ENCODE measurements at places on chromosomes 2 and 18. TPM values are rescaled to one million over a fixed set of nuclear protein-coding genes. Genes with fewer than 3 reads are reported as not detected.

DNA sequence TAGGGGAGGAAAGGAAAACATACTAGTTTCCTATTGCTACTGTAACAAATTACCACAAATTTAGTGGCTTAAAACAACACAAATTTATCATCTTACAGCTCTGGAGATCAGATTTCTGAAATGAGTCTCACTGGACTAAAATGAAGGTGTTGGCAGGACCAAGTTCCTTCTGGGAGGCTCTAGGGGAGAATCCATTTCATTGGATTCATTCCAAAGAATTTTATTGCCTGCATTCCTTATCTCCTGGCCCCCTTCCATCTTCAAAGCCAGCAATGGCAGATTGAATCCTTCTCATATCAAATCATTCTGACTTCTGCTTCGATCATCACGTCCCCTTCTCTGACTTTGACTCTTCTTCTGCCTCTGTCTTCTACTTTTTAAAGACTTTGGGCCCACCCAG, 250.9 kb downstream of the IRS1 start:
- DNase-seq: no peak

DNA sequence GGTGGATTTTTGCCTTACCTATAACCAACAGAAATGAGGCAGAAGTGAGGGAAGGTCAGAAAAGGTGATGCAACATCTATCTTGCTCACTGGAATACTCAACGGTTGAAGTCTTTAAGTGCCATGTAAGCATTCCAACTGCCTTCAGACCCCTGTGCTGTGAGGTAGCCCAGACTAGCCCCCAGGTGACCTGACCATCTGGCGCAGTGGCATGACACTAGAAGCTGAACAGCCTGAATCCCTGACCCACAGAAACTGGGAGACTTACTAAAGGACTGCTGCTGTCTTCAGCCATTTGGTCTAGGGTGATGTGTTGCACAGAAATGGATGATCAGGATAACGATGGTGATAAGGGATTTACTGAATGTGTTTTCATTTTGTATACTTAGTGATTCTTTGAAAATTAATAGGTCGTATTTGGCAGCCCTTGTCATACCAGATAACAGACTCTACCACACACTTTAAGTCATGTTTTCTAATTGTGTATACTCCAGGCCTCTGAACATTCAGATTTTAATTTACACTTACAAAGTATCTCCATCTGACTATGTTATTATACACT, 161.5 kb downstream of the STK39 start:
- DNase-seq: no peak

GRCh38 chr2:130836501-130837174, at the start of gene ARHGEF4:
Gene ARHGEF4, plus strand, starts transcription at chr2:130836914. Its CDS starts 40 bp downstream, at chr2:130836954.
- DNase-seq: no peak

- no peak for DNase-seq
Observed at GRCh38 chr2:237866101-237866621, 6.7 kb downstream of the RAMP1 start.

GRCh38 chr2:138654146-138654545, 126.0 kb downstream of the NXPH2 start:
- no peak for DNase-seq

TUBA4B gene
- total RNA-seq: not detected

MALT1 gene
- total RNA-seq: 19.8 TPM

TEX44 gene
- not detected for total RNA-seq

NPHP1 gene
- 4.4 TPM for total RNA-seq

DNAJC5G gene
- not detected for total RNA-seq

Data from kidney epithelial cell (primary cell).